ENCODE measurements at places on chromosomes 1 and 21.

- DNase-seq: no peak
Measured at GRCh38 chr1:51616490-51616889, 402 bp upstream of the OSBPL9 start.

DNA sequence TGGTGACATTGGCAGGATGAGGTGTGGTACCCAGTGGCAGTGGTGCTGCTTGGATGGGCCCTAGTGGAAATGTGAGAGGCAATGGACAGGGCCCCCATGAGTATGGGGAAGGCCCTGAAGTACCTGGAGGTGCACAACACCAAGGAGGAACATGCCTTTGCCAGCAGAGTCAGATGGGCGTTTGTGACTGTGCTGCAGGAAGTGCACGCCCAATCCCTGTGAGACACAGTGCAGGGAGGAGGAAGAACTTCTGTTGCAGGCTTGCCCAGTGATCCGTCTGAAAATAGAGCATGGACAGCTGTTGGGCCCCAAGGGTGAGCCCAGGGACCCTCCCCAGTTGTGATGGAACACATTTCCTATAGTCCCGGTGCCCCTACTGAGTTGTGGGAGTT lies 42.7 kb downstream of the GJA5 start:
- DNase-seq: no peak

- no peak for DNase-seq
Measured at GRCh38 chr1:151043163-151043562, 4.4 kb upstream of the C1orf56 start.

DNA sequence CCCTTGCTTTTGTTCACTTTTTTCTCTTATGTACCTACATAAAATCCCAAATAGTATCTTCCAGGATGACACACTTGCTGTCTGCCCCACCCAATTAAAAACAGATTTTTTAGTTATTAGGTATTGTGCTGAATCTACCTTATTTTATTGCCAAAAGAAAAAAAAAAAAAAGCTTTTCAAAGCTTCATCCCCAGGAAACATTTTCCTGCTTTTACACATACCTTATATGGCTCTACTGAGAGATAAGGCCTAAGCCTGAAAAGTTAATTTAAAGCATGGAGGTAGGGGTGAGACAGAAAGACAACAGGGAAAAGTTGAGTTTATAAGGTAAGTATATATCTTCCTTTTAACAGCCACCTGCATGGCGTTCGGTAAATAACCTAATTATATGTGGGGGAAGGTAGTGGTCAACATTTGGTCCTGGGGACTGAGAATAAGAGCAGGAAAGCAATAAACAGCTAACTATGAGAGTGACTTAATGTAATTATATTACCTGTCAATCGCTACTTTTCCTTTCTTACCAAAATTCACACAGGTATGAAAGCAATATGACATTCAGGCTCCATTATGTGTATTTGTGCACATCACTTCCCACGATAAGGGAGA lies 54.6 kb upstream of the BOLA1 start:
- no peak for DNase-seq

GRCh38 chr21:26840912-26841311 lies 4.3 kb downstream of the ADAMTS1 start:
- DNase-seq: peak; percentile 62

- DNase-seq: no peak
Measured at GRCh38 chr1:240294566-240294965, 202.9 kb downstream of the FMN2 start.

DNA sequence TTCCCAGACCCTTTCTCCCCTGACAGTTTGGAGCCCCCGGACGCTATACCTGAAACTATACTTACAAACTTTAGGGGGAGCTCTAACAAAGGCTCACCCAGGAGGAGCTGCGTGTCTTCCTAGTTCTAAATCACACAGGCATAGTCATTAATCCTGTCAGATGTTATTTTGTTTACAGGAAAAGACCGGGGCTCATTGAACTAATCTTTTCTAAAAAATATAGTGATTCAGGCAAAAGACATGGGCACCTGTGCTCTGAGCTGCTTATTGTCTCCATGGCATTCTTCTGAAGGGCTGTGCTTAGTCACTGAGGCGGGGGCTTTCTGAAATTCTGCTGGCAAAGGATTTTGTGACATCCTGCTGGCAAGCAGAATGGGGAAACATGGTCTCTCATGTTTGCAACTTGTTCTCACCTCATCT lies 1577.0 kb downstream of the NCAM2 start:
- no peak for DNase-seq

DNA sequence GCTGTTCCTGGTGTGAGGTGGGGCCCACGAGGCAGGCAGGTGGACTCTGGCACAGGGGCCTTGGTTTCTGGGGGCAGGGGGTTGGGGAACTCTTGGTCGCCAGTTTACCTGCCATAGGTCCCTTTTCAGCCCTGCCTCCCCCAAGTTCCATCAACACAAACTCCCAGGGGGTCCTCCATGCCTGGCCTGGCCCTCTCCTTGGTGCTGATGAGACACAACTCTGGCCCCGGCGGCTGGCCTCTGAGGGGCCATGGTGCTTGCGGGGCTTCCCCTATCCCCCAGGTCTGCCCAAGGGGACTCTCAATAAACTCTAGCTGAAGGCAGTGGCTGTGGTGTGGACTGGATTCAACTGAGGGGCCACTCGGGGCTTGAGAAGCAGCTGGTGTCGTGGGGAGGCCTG lies 16.0 kb downstream of the HTR6 start:
- DNase-seq: no peak

DNA sequence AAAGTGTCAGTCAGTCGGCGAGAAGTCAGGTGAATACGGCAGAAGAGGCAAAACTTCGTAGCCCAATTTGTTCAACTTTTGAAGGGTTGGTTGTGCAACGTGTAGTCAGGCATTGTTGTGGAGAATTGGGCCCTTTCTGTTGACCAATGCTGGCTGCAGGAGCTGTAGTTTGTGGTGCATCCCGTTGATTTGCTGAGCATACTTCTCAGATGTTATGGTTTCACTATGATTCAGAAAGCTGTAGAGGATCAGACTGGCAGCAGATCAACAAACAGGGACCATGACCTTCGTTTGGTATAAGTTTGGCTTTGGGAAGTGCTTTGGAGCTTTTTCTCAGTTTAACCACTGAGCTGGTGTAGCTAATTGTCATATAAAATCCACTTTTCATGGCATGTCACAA lies 190.2 kb upstream of the ADAMTS5 start:
- no peak for DNase-seq

GRCh38 chr1:185539277-185539943 lies 194.8 kb upstream of the HMCN1 start:
- no peak for DNase-seq

DNA sequence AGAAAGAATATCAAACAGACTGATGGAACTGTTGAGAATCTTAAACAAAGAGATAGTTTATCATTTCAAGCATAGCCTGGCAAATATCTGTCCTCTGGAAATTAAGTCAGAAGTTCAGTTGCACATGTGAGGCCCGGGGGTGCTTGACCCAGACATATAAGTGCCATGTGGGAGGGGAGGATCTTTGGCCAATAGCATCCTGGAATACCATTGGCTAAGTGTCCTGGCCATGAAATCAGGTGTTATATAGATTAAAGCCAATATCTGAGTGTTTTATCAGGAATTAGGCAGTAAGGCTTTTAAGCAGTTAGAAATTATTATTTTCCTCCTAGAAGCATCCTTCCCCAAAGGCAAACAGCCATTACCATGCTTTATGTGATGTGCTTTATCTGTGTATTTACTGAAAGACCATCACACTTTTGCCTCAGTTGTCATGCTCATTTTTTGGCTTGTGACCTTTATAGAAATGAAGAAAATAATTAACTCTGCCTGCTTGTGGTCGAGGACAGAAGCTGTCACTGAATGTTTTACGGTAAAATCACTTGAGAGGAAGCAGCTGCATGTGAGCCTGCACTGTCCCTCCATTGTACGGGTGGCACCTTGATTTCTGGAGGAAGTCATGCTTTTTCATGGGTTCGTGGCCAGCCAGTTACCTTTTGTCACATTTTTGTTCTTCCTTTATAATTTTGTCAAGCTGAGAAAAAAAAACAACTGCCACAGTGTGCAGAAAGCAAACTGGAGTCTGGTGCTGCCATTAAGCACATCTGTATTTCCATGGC lies 259.9 kb upstream of the FMN2 start:
- no peak for DNase-seq

GRCh38 chr1:232965124-232965911 lies 14.9 kb downstream of the NTPCR start:
- DNase-seq: no peak

DNA sequence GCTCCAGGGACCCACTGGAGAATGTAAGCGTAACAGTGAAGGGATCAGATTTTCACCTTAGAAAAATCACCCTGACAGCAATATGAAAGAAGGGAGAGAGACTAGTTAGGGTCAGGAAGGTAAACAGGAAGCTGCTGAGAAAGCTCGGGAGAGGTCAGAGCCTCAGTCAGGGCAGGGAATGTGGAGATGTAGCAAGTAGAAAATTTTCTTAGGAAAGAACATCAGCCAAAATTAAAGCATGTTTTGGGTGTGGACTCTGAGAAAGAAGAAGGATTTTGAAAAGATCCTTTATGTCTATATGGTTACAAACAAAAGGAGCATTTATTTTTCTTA lies 16.7 kb upstream of the ERICH3 start:
- no peak for DNase-seq

DNA sequence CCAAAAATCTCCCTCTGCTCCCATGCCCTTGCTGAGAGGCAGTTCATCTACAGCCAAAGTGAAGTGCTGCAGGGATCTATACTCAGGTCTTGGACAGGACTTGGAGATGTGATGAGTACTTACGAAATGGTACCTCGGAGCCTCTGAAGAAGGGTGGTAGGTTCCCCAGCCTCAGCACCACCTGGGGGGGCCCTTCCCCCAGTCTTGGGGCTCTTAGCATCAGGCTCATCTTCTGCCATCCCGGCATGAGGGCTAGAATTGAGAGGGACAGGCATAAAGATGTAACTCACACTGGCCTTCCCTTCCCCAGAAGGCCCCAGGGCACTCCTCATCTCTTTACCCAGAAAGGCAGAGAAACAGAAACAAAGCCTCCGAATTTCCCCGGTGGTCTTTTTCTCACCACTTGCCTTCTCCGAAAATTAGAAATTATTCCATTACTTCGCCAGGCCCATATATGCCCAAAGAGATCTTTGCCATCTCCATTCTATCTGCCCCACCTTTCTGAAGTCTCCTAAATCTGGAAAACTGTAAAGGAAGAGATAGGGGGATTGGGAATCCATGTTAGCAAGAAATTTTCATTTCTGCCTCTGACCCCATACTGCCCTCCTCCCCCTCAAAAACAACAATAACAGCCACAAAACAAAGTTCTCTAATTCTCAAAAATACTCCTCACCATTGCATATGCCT lies 827 bp downstream of the RFX5 start:
- no peak for DNase-seq

- no peak for DNase-seq
Measured at GRCh38 chr1:33311706-33312412, 9.0 kb downstream of the A3GALT2 start.

GRCh38 chr1:24952413-24952841 lies 22.4 kb upstream of the RUNX3 start:
- DNase-seq: no peak

Data from fibroblast of skin of left quadriceps (primary cell).